Smooth muscle cell of trachea (primary cell): ENCODE measurements at places on chromosomes 2 and 18. TPM values are rescaled to one million over a fixed set of nuclear protein-coding genes. Genes with fewer than 3 reads are reported as not detected.

DNAJC5G gene
- total RNA-seq: not detected in 2 replicates

PSTPIP2 gene
- total RNA-seq: 7.3 and 11.5 TPM in 2 replicates

STAT4 gene
- 0.99 and 1.2 TPM in 2 replicates for total RNA-seq

FKBP1B gene
- total RNA-seq: 10.1 and 10.9 TPM in 2 replicates

TUBA4B gene
- 0.17 TPM in 1 of 2 replicates, not detected in the other for total RNA-seq

C2orf74 gene
- total RNA-seq: 6.5 and 8.9 TPM in 2 replicates

CTAGE1 gene
- total RNA-seq: under 0.01 TPM in 1 of 2 replicates, not detected in the other
